ENCODE measurements at places on chromosomes 12 and 14. TPM values are rescaled to one million over a fixed set of nuclear protein-coding genes. Genes with fewer than 3 reads are reported as not detected.

- no peak overlapping the region for H3K4me3 ChIP-seq
- H3K36me3 ChIP-seq: no peaks in the 10 kb centered on the region
- peaks cover 11% of the 10 kb centered on the region for H3K4me1 ChIP-seq
Measured at GRCh38 chr14:59313658-59314608, 125.5 kb downstream of the DAAM1 start.

DNA sequence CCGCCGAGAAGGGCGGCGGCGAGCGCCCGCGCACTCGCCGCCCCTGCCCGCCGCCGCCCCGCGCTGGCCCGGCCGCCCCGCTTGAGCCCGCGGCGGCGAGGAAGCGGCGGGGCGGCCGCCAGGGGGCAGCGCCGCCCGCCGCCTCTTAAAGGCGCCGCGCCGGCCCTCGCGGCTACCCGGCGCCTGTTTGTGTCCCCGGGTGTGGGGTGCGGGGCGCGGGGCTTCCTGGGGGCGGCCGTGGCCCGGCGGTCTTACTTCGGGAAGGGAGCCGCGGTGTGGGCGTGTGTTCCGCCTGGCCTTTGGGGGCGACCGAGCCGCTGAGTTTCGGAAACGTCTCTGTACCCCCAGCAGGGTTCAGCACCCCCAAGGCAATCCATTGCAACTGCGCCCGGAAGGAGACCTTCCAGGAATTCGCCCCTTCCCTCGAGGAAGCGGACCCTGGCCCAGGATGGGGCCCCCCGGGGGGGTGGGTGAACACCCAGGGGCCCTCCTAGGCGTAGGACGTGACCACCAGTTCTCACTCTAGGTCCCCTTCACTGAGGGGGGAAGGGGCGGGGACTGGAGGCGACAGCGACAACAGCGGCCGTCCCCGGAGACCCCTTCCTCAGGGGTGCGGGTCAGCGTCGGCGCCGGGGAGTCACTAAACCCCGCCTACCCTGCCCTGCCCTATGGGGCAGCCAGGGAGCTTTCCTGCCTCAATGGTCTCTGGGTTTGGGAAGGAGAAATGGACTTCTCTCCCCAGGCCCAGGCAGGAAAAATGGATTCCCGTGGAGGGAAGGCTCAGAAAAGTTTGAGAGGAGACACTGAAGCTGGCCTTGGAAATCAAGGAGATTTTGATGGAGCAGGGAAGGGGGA is at the start of gene ITPK1:
TSS of gene ITPK1 (minus strand) at position 105 of the 855 bp plus-strand sequence. CDS start 762 bp downstream, outside the sequence.
- H3K4me3 ChIP-seq: peak within 1 kb of the TSS; percentile 91
- peak; percentile 61 for DNase-seq
- peaks cover 17% of the 10 kb centered on the region for H3K4me1 ChIP-seq
- H3K36me3 ChIP-seq: no peaks in the 10 kb centered on the region
- peak within 1 kb of the TSS; percentile 99 for H3K27ac ChIP-seq
- H3K27me3 ChIP-seq: no peaks in the 10 kb centered on the region

DNA sequence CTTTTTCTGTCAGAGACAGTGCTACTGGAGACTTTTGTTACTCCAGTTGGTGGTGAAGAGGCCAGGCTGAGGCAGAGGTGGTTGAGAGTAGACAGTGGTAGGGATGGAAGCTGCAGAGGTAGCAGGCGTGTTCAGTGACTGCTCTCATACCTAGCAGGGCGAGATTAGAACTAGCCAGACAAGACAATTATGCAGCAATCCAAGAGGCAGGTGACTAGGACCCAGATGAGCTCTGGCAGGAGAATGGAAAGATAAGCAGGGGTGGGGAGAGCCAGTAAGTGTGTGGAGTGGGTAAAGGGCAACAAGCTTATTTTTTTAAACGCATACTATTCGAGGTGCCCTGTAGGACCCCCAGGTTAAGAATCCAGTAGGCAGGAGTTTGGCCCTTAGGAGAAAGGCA is 4.8 kb downstream of the PPP1R36 start:
- no peak for DNase-seq
- no peaks in the 10 kb centered on the region for H3K36me3 ChIP-seq
- H3K4me3 ChIP-seq: no peak overlapping the region
- H3K27ac ChIP-seq: no peak overlapping the region
- peaks cover 6% of the 10 kb centered on the region for H3K27me3 ChIP-seq
- peaks cover 6% of the 10 kb centered on the region for H3K4me1 ChIP-seq

DNA sequence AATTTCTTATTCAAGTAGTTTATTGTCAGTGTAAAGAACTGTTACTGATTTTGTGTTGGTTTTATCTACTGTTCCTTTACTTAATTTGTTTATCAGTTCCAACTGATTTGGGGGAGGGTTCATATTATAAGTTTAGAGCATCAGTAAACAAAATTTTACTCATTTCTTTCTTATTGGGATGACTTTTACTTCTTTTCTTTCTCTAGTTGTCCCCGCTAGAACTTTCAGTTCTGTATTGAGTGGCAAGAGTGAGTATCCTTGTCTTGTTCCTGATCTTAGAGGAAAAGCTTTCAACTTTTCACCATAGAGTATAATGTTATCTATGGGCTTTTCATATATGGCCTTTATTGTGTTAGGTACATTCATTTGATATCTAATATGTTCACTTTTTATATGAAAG is 584.1 kb downstream of the LRFN5 start:
- no peaks in the 10 kb centered on the region for H3K4me1 ChIP-seq
- H3K27me3 ChIP-seq: no peaks in the 10 kb centered on the region
- no peak for DNase-seq
- H3K36me3 ChIP-seq: no peaks in the 10 kb centered on the region

GRCh38 chr12:4046495-4046840 is 173.3 kb upstream of the PARP11 start:
- no peak for DNase-seq
- H3K27me3 ChIP-seq: no peaks in the 10 kb centered on the region
- H3K27ac ChIP-seq: no peak overlapping the region
- no peaks in the 10 kb centered on the region for H3K36me3 ChIP-seq
- H3K4me1 ChIP-seq: no peaks in the 10 kb centered on the region

- no peaks in the 10 kb centered on the region for H3K36me3 ChIP-seq
- no peaks in the 10 kb centered on the region for H3K4me1 ChIP-seq
- DNase-seq: no peak
- H3K27ac ChIP-seq: no peak overlapping the region
Measured at GRCh38 chr12:90619943-90620342, 335.0 kb downstream of the CCER1 start.

DNA sequence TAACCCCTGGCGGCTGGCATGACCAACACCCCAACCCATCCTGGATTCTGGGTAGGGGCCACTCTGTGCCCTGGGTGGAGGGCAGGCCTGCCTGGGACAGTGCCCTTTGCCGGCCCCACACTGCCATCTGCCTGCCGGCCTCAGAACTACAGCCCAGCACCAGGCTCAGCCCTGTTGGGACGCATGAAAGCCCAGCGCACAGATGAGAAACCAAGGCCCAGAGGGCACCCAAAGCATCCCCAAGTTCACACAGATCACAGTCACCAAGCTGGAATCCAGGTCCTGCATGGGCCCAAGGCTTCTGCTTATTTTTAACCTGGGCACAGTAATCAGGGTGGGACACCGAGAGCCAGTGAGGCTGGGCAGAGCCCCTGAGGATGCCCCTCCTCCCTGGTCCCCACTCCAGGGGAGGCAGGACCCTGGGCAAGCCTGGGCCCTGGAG is 26.2 kb downstream of the RFLNA start:
- peak; percentile 42 for DNase-seq
- H3K27me3 ChIP-seq: no peaks in the 10 kb centered on the region
- H3K4me1 ChIP-seq: no peaks in the 10 kb centered on the region
- no peak overlapping the region for H3K4me3 ChIP-seq
- H3K27ac ChIP-seq: no peak overlapping the region
- H3K36me3 ChIP-seq: no peaks in the 10 kb centered on the region

- H3K27ac ChIP-seq: no peak overlapping the region
- no peak overlapping the region for H3K4me3 ChIP-seq
- no peaks in the 10 kb centered on the region for H3K27me3 ChIP-seq
- H3K36me3 ChIP-seq: no peaks in the 10 kb centered on the region
- H3K4me1 ChIP-seq: no peaks in the 10 kb centered on the region
Measured at GRCh38 chr12:20089077-20089476, 279.3 kb upstream of the PDE3A start.

DNA sequence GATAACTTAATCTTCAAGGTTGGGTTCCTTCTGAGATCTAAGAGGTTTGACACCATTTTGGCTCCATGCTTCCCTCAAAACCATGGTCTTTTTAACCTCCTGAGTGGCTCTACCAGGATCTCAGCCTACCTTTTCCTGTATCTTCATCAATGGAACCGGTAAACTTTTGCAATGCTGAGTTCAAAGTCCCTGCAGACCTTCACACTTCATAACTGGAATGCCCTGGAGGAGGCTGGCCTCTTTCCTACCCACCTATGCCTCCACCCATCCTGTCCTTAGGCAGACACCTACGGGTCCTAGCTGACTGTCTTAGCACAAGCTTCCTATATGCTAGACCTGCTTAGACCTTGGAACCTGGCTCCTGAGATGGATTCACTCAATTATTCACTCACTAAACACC is 89.5 kb upstream of the EEA1 start:
- DNase-seq: no peak
- no peak overlapping the region for H3K27ac ChIP-seq
- H3K27me3 ChIP-seq: no peaks in the 10 kb centered on the region

GRCh38 chr14:32169191-32169590 is 32.7 kb upstream of the RNU6-7 start:
- no peak for DNase-seq
- H3K4me3 ChIP-seq: no peak overlapping the region
- no peaks in the 10 kb centered on the region for H3K36me3 ChIP-seq
- no peaks in the 10 kb centered on the region for H3K27me3 ChIP-seq

GRCh38 chr14:89805501-89805900 is 149.0 kb downstream of the EFCAB11 start:
- H3K27ac ChIP-seq: no peak overlapping the region
- no peaks in the 10 kb centered on the region for H3K4me1 ChIP-seq
- H3K36me3 ChIP-seq: no peaks in the 10 kb centered on the region
- DNase-seq: no peak

GRCh38 chr12:10736463-10736862 is 13.3 kb upstream of the YBX3 start:
- no peak overlapping the region for H3K27ac ChIP-seq
- DNase-seq: no peak
- H3K27me3 ChIP-seq: no peaks in the 10 kb centered on the region

- no peaks in the 10 kb centered on the region for H3K4me1 ChIP-seq
- H3K27me3 ChIP-seq: no peaks in the 10 kb centered on the region
- no peak for DNase-seq
- no peak overlapping the region for H3K4me3 ChIP-seq
- no peaks in the 10 kb centered on the region for H3K36me3 ChIP-seq
- H3K27ac ChIP-seq: no peak overlapping the region
Measured at GRCh38 chr14:37901978-37902377, 305.7 kb upstream of the SSTR1 start.

DNA sequence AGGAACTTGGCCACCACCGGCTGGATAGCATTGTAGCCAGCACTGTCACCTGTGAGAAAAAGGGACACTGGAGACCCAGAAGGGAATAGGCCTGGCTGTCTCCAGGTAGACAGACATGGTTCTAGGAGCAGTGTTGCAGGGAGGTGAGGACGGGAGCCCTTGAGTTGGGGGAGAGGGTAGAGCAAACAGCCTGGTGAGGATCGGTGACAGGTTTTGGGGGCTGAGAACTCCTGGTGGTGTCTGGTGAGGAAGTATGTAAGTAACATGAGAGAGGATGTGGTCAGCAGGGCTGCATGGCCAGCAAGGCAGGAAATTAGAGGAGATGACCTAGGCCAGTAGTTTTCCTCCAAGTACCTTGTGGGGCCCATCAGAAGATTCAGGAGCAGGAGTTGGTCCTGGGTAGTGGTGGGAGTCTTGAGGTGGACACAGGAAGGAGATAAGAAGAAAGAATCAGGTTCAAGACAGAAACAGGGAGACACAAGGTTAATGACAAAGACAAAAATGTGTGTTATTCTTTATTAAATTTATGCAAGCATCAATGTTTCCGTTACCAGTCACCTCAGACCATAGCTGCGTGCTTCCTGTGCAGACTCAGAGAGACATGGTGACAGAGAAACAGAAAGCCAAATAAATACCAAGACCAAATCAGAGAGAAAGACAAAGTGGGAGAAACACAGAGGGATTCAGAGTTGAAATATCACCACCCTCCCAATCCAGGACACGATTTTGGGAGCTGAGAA is at the start of gene ARHGAP9:
TSS of gene ARHGAP9 (minus strand) at position 491 of the 740 bp plus-strand sequence. CDS start at position 31, 460 bp downstream.
- DNase-seq: no peak
- H3K4me3 ChIP-seq: peak within 1 kb of the TSS; percentile 64
- H3K4me1 ChIP-seq: no peaks in the 10 kb centered on the region

GRCh38 chr14:22598896-22599244 is 770 bp downstream of the ABHD4 start:
- peaks cover 23% of the 10 kb centered on the region for H3K36me3 ChIP-seq
- peak overlapping the region; percentile 94 for H3K27ac ChIP-seq
- H3K4me1 ChIP-seq: peaks cover 27% of the 10 kb centered on the region
- DNase-seq: no peak

GRCh38 chr12:87756721-87757120 is 272.5 kb downstream of the C12orf50 start:
- no peaks in the 10 kb centered on the region for H3K4me1 ChIP-seq
- no peaks in the 10 kb centered on the region for H3K27me3 ChIP-seq
- DNase-seq: no peak

Gene ADAM21
- 0.41 TPM for total RNA-seq

Gene COQ5
- 27.9 TPM for total RNA-seq

Gene RNFT2
- total RNA-seq: 5.5 TPM

Gene SNRNP35
- total RNA-seq: 24.5 TPM

Gene SYNDIG1L
- total RNA-seq: 0.87 TPM

Gene C12orf57
- total RNA-seq: 159 TPM

Data from left lung (tissue), 14 donors.